ENCODE measurements at places on chromosomes 7 and 10.

- no peak for DNase-seq
Observed at GRCh38 chr7:118734541-118734940, 510.0 kb downstream of the ANKRD7 start.

DNA sequence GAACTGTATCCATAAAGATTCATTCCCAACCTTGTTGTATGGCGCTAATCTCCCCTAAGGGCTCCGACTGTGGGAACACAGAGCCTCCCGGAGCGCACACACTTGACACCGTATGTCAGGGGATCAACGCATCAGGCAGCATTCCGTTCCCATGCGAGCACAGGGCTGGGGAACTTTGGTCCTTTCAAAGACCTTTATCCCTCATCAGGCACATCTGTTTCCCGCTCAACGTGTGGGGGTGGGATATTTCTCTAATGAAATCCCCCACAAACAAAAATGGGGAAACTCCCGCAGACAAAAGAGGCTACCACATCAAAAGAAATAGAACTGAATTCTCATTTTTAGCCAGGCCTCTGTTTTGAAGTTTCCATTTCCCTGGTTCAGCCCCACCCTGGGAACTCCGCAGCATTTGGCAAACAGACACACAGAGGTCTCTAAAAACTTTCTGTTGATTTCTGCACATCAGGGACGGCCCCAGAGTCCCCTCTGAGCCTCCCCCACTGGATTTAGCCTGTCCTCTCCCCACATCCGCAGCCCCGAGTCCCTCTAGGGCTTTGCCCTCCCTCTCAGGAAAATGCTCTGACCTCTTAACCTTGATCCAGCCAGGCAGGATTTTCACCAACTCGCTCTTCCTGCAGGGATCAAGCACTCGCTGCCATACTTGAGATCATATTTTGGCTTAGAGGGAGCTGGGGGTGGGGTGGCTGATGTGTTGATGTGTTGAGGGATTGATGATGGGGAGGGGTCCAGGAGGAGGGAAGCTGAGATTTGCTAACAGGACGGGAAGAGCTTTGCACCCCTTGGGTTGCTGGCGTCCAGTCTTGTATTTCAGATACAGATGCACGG is 6.6 kb downstream of the CPA5 start:
- DNase-seq = no peak

DNA sequence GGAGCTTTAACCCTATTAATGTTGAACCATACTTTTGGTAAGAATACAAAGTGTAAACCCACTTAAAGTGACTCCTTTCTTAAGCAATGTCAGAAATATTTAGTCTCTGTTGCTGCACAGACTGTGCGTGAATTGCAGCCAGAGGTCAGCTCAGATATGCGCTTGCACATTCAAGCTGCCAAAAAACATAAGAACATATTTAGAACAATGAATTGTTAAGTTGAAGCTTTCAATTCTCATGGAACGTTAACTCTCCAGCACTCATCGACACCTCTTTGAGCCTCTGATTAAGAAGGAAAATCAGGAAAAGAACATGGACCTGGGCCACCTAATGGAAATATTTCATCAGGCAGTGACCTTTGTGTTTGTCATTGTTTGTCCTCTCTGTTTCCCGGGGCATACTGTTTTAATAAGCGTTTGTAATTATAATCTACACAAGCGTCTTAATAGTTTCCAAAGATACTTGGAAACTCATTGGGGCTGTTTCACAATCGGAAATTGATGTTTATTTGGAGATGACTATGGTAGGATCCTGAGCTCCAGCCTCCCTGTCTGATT is 193.0 kb upstream of the CELF2 start:
- no peak for DNase-seq

DNA sequence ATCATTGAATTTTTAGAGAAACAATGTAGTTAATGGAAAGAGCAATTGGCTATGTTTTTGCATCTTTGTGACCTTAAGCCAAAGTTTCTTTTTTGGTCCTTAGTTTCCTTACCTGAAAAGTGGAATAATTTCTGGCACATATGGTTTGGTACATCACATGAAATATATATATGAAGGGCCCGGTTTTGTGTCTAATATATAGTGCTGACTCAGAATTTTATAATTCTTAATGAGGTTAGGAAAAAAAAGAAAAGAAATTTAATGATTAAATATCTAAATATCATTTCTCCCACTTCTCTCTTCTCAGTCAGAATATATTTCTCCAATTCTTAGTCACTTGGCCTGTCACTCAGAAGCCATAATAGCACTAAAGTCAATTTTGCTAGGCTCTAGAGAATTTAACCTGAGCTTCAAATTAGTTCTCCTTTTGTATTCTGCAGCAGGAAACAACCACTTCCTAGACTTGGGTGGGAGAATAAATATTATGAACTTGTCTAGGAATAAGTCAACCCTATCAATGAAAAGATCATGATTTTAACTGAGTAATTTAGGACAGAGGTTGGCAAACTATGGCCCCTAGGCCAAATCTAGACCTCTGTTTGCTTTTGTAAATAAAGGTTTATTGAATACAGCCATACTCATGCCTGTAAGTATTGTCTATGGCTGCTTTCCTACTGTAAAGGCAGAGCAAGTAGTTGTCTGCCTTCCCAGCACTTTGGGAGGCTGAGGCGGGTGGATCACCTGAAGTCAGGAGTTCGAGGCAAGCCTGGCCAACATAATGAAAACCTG is 34.6 kb downstream of the PPP1R9A start:
- DNase-seq = no peak

GRCh38 chr10:49410365-49411074 is 14.6 kb upstream of the DRGX start:
- DNase-seq = no peak

- no peak for DNase-seq
Observed at GRCh38 chr10:89269433-89270152, 18.0 kb upstream of the LIPA start.
